ENCODE measurements at places on chromosomes 16 and 17.

- no peak for DNase-seq
These were observed 6.3 kb downstream of the VWA3A start for GRCh38 chr16:22098405-22099255.

- DNase-seq = no peak
These were observed 4.1 kb downstream of the CHD9 start for GRCh38 chr16:53058882-53059281.

DNA sequence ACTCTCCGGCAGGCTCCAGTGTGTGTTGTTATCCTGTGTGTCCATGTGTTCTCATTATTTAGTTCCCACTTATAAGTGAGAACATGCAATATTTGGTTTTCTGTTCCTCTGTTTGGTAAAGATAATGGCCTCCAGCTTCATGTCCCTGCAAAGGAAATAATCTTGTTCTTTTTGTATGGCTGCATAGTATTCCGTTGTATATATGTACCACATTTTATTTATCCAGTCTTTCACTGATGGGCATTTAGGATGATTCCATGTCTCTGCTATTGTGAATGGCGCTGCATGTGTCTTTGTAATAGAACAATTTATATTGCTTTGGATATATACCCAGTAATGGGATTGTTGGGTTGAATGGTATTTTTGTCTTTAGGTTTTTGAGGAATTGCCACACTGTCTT, 807.3 kb upstream of the CA10 start:
- no peak for DNase-seq

DNA sequence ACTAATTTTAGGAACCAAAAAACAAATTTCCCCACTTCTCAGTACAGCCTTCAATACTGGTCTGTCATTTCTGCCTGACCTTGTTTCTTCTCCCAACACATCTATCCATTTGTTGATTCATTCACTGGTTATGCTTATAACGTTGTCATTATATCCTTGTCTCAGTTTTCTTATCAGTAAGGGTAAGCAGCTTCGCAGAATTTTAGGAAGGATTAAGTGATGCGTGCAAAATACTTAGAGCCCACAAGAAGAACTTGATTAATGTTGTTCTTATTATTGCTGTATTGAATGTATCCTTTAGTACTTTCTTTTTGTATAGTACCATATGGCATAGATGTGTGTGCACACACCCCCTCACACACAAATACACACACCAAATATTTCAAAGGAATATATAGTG, 403.5 kb upstream of the HSBP1 start:
- DNase-seq = no peak

- DNase-seq = no peak
These were observed 8.6 kb downstream of the SETD1A start for GRCh38 chr16:30966033-30966619.
